ENCODE measurements at places on chromosomes 11 and 22.

- DNase-seq, result no peak
Observed at GRCh38 chr11:57647960-57648800, 1.5 kb downstream of the YPEL4 start.

GRCh38 chr11:99571094-99571493 is 550.3 kb downstream of the CNTN5 start:
- no peak for DNase-seq

- no peak for DNase-seq
Observed at GRCh38 chr22:23695571-23696325, 4.9 kb downstream of the RGL4 start.

GRCh38 chr11:116644941-116645305 is 127.9 kb downstream of the BUD13 start:
- DNase-seq, result no peak

GRCh38 chr11:9158898-9159391 is 67.5 kb upstream of the SCUBE2 start:
- no peak for DNase-seq

DNA sequence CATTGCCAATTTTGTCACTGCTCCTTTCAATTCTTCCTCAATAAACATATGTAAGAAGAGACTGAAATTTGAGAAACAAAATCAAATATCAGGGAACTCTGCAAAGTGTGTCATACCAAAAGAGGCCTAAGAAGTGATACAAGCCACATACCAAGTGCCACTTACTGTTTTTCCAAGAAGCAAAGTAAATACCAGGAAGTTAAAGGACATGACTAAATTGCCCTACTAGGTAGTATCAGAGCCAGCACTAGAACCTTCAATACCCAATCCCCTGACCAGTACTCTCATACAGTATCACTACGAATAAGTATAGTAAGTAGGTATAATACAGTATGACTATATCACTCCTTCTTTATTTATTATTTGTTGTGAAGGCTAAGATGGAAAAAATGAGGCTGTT is 13.6 kb downstream of the MAML2 start:
- no peak for DNase-seq

- DNase-seq, result no peak
Observed at GRCh38 chr11:69516526-69516925, 35.1 kb downstream of the LINC01488 start.

DNA sequence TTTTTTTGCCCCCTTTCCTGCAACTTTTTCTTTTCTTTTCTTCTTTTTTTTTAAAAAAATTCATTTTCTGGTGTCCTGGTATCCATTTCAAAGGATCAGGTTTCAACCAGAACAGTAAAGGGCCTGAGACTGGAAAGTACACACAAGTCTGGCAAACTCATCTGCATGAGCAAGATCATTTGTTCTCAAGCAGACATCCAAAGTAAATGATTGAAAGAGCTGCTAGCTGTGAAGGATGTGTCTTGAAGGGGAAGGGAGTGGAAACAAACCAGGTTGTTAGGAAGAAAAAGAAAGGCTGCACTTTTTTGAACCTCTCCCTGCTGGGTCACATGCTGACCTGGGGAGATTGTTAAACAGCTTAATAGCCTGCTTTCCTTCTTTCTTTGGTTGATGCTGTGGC is 5.3 kb downstream of the YAP1 start:
- DNase-seq, result no peak

- DNase-seq, result no peak
Observed at GRCh38 chr11:27215471-27216269, 147.3 kb downstream of the CCDC34 start.

- no peak for DNase-seq
Observed at GRCh38 chr22:43483266-43483665, 71.5 kb downstream of the MPPED1 start.

DNA sequence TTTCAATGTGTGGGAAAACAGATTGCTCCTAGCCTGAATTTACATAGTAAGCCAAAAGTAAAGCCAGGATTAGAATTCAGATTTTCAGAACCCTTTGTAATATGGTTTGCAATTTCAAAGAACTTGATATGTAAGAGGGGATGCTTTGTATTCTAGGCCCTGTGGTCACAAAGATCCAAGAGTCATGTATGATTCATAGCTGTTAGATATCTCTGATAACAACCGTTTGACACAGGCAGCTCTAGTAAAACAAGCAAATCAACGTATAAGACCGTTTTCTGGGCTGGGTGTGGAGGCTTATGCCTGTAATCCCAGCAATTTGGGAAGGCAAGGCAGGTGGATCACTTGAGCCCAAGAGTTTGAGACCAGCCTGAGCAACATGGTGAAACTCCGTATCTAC is 79.6 kb downstream of the EMSY start:
- no peak for DNase-seq

- DNase-seq, result no peak
Observed at GRCh38 chr22:46245511-46245910, 4.6 kb downstream of the CDPF1 start.

GRCh38 chr11:116044941-116045340 is 540.7 kb upstream of the CADM1 start:
- DNase-seq, result no peak

- no peak for DNase-seq
Observed at GRCh38 chr11:35106595-35106994, 32.4 kb upstream of the CD44 start.

GRCh38 chr11:87213444-87213843 is 175.7 kb downstream of the TMEM135 start:
- DNase-seq, result no peak

- peak; percentile 36 for DNase-seq
Observed at GRCh38 chr22:20520093-20520511, 12.7 kb downstream of the MED15 start.

DNA sequence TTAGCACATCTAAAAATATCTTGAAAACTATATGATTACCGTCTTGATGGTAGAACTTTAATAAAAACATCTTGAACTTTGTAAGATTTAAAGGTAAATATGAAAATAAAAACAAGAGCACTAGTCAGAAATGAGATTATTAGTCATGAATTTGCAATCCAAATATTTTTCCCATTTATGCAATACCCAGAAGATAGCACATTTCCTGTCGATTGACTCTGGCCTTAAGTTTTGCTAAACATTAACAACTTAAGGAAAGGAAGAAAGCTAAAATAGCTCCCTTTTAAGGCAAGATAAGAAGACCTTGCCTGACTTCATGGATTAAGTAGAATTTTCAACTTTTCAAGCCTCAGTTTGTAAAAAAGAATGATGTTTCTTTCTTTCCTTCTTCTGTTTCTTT is 1374.7 kb upstream of the RAG2 start:
- no peak for DNase-seq

DNA sequence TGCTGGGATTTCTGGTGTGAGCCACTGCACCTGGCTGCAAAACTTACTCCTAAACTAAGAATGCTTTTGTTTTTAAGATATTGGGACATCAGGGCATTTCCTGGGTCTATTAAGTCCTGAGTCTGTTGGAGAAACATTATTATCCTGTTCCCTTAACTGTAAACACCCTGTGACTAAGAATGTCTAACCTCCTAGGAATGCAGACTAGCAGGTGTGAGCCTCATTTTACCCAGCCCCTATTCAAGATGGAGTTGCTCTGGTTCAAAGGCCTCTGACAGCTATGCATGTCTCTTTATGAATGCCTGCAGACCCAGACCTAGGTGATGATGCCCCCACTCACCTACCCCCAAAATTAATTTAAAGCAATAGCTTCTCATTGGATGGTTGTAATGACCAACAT is 46.2 kb downstream of the DEPDC5 start:
- no peak for DNase-seq

DNA sequence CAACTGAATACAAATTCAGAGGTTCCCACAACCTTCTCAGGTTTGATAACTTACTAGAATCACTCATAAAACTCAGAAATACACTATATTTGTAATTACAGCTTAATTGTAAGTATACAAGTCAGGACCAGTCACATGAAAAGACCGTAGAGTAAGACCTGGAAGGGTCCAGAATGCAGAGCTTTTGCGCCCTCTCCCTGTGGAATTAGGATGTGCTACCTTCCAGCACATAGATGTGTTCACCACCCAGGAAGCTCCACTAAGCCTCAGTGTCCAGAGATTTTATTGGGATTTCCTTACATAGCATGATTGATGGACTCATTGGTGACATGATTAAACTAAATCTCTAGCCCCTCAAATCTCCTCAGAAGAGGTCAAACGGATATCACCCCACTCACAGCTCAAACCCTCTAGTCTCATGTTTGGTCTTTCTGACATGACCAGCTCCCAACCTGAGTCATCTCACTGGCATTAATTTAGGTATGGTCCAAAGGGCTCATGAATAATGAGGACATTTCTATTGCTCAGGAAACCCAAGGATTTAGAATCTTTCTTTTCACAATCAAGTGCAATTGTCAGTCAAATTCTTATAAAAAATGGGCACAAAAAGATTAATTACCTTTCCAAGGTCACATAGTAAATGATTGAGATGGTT is 77.2 kb upstream of the UBASH3B start:
- DNase-seq, result no peak

- no peak for DNase-seq
Observed at GRCh38 chr11:12889243-12889642, 119.9 kb upstream of the RASSF10 start.

DNA sequence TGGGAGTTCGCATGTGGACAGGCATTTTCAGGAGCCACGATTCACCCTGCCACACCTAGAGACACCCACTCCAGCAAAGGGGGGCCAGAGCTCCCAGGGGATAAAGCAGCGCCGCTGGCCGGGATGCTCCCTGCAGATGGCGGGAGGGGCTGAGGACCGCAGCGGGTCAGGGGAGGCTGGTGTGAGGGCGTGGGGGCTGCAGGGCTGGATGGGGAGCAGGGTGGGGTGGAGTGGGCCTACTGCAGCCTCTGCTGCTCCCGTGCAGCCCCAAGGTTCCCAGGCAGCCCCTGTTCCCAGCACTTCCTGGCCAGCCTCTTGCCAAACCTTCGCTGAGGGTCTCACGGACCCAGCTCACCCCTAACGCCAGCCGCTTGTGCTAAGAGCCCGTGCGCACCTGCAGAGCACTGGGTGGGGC is 13.0 kb downstream of the MUC5B start:
- DNase-seq, result no peak

- no peak for DNase-seq
Observed at GRCh38 chr11:42225664-42226063, 766.2 kb upstream of the LRRC4C start.

DNA sequence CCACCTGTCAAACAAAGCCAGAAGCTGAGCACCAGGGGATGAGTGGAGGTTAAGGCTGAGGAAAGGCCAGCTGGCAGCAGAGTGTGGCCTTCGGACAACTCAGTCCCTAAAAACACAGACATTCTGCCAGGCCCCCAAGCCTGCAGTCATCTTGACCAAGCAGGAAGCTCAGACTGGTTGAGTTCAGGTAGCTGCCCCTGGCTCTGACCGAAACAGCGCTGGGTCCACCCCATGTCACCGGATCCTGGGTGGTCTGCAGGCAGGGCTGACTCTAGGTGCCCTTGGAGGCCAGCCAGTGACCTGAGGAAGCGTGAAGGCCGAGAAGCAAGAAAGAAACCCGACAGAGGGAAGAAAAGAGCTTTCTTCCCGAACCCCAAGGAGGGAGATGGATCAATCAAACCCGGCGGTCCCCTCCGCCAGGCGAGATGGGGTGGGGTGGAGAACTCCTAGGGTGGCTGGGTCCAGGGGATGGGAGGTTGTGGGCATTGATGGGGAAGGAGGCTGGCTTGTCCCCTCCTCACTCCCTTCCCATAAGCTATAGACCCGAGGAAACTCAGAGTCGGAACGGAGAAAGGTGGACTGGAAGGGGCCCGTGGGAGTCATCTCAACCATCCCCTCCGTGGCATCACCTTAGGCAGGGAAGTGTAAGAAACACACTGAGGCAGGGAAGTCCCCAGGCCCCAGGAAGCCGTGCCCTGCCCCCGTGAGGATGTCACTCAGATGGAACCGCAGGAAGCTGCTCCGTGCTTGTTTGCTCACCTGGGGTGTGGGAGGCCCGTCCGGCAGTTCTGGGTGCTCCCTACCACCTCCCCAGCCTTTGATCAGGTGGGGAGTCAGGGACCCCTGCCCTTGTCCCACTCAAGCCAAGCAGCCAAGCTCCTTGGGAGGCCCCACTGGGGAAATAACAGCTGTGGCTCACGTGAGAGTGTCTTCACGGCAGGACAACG is 11.7 kb downstream of the CXCR5 start:
- peak; percentile 76 for DNase-seq
